ENCODE measurements at places on chromosomes 12 and 14. TPM values are rescaled to one million over a fixed set of nuclear protein-coding genes. Genes with fewer than 3 reads are reported as not detected.

Gene CMKLR1
- 0.82 TPM for polyA plus RNA-seq

Gene IKZF4
- polyA plus RNA-seq, result 3.7 TPM

Gene CLEC2D
- polyA plus RNA-seq, result 2.5 TPM

Gene MGAT4C
- polyA plus RNA-seq, result not detected

Gene ZNF891
- 0.27 TPM for polyA plus RNA-seq

Gene ATL1
- polyA plus RNA-seq, result 14.3 TPM

Gene ARMH4
- 18.7 TPM for polyA plus RNA-seq

Gene DNAH10
- polyA plus RNA-seq, result 0.06 TPM

Gene RIMBP2
- polyA plus RNA-seq, result not detected

Gene WNT5B
- polyA plus RNA-seq, result 86.1 TPM

Gene TEX52
- polyA plus RNA-seq, result not detected

Gene TAS2R42
- polyA plus RNA-seq, result not detected

Gene KIF26A
- 0.01 TPM for polyA plus RNA-seq

Gene KRT73
- polyA plus RNA-seq, result not detected

Gene NGB
- not detected for polyA plus RNA-seq

Gene PRB2
- polyA plus RNA-seq, result not detected

Gene POLE2
- 18.6 TPM for polyA plus RNA-seq

Gene NANOG
- 0.02 TPM for polyA plus RNA-seq

Gene SRGAP1
- 23.8 TPM for polyA plus RNA-seq

Gene PRORP
- 25.7 TPM for polyA plus RNA-seq

Gene KERA
- polyA plus RNA-seq, result not detected

Gene HEATR5A
- polyA plus RNA-seq, result 45.4 TPM

Gene FOXN4
- polyA plus RNA-seq, result not detected

Gene PAX9
- not detected for polyA plus RNA-seq

Gene NR1H4
- polyA plus RNA-seq, result not detected

Gene COL2A1
- polyA plus RNA-seq, result not detected

Gene SERPINA10
- not detected for polyA plus RNA-seq
